Hippocampal formation (tissue), 2 donors: ENCODE measurements at places on chromosomes 5 and 9.
A peak's percentile ranks its signal among the peaks of the same experiment; 100 is the strongest.

DNA sequence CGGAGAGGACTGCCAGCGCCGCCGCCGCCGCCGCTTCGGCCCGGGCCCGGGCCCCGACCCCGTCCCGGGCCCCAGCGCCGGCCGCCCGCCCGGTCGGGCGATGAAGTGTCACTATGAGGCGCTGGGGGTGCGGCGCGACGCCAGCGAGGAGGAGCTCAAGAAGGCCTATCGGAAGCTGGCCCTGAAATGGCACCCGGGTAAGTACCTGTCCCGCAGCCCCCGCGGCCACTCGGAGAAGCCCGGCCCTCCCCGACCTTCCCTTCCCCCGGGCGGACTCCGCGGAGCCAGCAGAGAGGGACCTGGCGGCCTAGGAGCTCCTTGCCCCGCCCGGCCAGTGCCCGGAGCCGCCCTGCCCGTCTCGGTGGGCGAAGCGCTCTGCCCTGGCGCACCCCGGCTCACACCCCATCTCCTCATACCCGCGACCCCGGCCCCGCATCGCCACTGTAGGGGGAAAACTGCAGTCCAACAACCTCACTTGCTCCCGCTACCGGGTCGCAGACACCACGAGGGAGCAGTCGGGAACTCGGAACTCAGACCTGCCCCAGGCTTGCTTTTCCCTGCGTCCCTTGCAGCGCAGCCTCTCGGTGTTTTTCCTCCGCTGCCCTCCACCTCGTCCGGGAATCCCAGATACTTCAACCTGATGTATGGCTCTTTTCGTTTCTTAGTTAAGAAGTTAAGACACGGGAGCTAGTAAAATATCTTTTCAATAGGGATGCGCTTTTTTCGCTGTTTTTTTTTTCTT lies 532 bp downstream of the DNAJC21 start:
- DNase-seq: peak; percentile 68

DNA sequence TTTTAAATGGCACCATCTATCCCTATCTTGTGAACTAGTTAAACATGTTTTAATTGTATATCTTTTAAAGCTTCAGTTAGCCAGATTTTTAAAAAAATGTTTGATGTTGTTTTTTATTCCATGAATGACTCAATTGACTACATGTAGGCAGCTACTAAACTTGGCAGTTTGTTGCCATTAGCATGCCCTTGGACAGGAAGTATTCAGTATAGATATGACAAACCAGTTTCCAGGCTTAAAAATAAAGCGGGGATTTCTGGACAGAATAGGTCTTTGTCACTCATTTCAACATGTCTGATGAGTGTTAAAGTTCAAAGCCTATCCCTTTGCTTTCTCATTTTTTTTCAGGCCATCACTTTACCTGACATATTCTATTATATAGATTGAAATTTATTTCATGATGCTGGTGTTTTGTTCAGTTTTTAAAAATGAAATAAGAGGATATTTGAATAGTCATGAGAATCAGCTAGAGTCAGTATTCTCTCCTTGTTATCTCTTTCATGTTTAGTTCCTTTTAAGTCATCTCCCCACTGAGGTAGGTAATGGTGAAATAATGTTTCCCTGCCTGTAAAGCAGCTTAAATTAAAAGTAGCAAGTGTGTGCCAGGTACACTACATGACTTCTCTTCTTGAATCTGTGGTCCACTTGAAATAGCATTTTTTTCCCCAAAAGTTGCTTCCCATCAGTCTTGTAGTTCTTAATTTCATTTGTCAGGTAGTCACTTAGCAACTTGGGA lies 11.9 kb downstream of the TNFAIP8 start:
- no peak for DNase-seq

GRCh38 chr5:178086266-178086665 lies 27.1 kb upstream of the N4BP3 start:
- no peak for DNase-seq

DNA sequence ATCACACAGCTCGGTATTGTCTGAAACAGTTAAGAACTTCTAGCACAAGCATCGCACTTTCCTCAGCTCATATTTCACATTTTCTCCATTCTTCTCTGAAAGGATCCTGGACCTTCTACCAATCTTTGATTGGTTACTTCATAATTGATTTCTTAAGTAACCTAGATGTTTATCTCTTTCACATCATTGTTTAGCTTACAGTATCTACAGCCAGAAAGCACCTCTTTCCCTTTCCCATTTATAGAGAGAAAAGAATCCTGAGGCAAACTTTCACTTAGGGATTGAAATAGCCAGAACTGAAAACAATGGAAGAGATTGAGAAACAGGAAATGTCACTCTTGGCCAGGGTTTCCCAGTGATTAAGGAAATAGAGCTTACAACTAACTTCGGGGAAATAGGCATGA lies 2.5 kb downstream of the IL33 start:
- no peak for DNase-seq

DNA sequence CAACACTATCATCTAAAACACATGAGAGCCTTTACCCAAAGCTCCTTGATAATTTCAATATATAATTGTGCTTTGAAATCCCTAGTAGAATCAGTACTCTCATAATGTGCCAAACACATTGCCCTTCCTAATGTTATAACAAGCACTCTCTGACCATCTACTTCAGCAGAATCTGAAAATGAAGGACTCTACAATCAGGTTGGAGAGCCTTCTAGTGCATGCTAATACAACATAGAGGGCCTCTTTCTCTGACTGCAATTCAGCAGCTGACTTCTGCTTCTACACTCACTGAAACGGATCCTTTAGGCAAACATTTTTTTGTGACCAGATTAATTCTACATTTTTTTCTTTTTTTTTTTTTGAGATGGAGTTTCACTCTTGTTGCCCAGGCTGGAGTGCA lies 155.6 kb downstream of the EPB41L4A start:
- DNase-seq: no peak

GRCh38 chr5:168332042-168332441 lies 40.6 kb downstream of the WWC1 start:
- no peak for DNase-seq

DNA sequence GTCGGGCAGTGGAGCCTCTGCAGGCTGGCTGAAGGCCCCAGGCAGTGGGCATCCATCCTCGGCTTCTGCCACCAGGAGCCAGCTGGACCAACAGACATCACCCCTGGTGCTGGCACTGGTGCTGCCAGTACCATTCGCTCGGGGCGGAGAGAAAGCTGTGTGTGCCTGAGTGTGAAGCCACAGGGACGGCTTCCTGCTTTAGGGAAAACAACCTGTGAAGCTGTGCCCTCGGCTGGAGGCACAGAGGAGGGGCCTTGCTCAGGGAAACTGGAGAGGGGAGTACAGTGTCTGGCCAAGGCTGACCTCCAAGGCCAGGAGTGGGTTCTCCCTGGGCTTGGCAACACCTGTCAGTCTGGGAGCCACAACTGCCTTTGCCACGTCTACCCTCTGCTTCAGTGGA lies 38.3 kb downstream of the NEK6 start:
- DNase-seq: no peak

- no peak for DNase-seq
Measured at GRCh38 chr5:180535573-180535972, 41.4 kb downstream of the CNOT6 start.

DNA sequence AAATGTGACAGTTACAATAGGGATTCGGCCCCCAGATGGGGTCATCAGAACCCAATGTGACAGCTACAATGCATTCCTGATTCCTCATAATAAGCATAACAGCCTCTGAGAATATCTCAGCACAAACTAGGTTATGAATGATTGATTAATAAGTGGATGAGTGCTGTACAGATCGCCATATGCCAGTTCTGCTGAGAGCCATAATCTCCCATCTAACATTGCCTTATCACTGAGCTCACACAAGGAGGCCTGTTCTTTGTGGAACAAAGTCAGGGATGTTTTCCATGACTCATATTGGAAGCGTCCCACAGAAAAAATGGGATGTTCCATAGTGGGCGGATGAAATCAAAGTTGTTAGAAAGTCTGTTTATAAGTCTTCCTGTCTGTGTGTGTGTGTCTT lies 89.6 kb downstream of the KIF4B start:
- no peak for DNase-seq

- no peak for DNase-seq
Measured at GRCh38 chr5:180636016-180636402, 13.4 kb downstream of the FLT4 start.

- DNase-seq: no peak
Measured at GRCh38 chr5:180259260-180259611, 32.6 kb downstream of the MAPK9 start.

DNA sequence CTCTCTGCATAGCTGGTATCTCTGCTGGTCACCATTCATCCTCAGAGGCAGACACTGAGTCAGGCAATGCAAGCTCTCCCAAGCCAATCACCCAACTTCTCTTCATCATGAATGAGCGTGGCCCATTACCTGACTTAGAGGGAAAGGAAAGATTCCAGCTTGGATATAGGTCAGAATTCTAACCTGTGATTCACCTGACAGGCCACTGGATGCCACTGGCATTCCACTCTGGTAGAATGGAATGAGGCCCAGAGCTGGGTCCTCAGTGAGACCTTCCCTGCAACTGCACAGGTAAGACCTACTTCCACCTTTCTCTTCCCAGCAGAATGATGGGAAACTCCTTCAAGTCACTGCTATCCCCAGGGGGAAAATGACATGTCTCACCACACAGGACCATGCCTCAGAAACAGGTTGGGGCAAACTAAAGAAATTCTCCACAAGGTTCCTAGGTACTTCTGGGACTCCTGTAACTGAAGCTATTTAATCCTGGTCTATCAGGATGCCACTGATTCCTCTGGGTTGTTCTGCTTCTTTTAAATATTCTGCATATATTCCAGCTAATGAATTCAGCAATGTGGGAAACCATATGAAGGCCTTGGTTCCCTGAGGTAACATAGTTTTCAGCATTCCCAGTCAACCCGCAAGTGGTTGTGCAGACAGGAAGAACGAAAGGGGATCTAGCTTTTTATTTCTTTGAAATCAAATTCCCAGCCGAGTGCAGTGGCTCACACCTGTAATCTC lies 62.0 kb downstream of the SUSD1 start:
- DNase-seq: no peak

DNA sequence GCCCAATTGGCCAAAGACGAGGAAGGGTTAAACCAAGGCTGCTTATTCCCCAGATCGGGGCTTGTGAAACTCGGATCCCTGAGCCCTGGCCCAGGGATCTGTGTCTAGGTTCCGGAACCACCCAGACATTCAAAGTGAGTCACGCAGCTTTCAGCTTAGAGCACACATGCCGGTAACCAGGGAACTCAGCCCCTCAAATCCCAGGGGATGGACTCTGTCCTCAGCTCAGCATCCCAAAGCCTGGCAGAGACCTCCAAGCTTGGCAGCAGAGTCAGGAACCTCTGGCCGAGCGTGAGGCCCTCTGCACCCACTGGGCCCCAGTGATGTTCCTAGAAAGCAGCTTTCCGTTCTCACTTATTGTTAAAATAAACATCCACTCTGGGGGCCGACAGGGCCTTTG lies 5.1 kb downstream of the PNPLA7 start:
- no peak for DNase-seq

- no peak for DNase-seq
Measured at GRCh38 chr9:123291736-123292135, 23.4 kb upstream of the STRBP start.

DNA sequence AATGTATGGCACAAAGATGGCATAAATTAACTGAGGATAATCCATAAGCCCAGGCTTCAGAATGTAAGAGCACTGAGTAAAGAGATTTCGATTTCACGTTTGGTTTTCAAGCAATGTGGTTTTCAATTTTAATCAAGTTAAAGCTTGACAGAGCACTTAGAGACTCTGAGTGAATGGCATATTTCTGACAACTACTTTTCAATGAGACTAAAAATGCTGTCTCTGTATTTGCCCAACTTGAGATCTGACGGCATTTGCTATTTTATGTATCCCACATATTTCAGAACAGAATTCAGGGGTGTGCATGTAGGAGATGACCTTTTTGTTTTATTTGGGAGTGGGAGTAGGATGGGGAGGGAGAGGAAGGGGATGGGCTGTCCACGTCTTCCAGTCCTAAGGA lies 280.3 kb upstream of the PANK3 start:
- no peak for DNase-seq

DNA sequence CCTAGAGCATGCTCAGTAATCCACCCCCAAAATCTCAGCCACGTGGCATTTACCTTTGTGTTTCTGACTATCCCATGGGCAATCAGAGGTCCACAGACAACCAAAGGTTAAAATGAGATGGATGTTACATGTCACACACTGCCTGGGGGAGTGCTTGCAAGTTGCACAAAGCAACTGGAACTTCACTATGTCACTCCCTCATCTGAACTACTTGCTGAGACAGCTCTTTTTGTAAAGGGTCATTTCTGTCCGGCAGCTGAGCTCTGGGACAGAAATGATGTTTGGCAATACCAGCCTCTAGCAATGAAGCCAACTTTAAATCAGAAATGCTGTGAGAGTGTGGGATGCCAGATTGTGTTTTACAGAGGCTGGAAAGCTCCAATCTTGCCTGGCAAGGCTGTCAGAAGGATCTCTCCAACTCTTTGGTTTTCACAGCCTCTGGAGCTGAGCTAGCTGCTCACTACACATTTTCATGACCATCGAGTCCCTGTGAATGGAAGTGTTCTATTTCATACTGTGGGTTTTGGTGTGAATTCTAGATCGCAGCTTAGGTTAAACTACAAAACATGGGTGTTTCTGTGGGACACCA lies 66.3 kb upstream of the TMEM215 start:
- no peak for DNase-seq

DNA sequence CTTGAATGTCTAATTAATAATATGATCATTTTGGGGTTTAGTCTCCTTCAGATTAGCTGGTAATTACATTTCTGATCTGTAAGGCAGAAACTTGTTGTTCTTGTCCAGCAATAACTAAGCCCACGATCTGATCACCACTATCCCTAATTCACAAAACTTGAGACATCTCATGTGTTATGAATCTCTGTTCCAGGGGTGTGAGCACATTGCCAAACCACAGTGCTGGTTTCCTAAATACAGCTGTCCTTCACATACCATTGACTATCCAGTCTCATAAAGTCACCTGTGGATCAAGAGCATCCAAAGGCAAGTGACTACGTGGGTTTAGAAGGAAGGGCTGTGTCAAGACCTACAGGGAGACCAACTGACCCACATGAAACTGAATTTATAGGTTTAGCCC lies 134.1 kb upstream of the PRLR start:
- no peak for DNase-seq

DNA sequence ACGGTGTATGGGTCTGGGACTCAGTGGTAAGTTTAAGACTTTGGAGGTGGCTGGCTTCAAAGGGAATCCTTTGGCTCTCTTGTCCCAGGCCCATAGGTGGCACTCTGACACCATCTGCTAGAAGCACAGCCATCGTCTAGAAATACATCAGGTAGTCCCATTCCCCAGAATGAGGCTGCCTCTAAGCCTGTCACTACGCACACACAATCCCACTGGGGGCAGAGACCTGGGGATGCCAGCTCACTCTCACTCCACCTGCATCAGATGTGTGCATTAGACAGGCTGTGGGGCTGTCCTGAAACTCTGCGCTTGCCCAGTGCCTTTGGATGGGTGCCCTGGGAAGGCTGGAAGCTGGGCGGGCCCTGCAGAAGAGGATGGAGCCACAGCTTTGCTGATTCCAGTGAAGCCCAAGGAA lies 127.5 kb upstream of the PANK3 start:
- DNase-seq: peak; percentile 19

DNA sequence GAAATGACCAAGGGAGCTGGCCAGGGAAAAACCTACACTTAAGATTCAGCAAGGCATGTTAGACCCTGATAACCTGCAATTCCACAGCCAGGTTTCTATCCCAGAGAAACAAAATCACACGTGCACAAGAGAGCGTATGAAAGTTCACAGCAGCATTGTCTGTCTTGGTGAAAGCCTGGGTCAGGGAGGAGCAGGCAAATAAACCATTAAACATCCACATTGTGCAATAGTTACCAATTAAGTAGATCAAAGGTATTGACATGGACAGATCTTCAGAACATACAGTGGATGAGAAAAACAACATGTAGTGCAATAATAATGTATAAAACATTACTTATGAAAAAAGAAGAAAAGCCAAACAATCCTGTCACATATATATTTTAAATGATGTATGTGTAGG lies 15.9 kb upstream of the GPX3 start:
- no peak for DNase-seq
